ENCODE measurements at places on chromosomes 5 and 9. TPM values are rescaled to one million over a fixed set of nuclear protein-coding genes. Genes with fewer than 3 reads are reported as not detected.

The PCDHB6 gene
- 0.49 TPM for total RNA-seq

The PCDHB12 gene
- total RNA-seq, result 2.6 TPM

The SPINK9 gene
- not detected for total RNA-seq

The INSYN2B gene
- 70.7 TPM for total RNA-seq

The OCLN gene
- 24.4 TPM for total RNA-seq

The ENTREP1 gene
- not detected for total RNA-seq

The TCF7 gene
- total RNA-seq, result 5.2 TPM

The ARSI gene
- total RNA-seq, result 32.7 TPM

The WHRN gene
- 1.8 TPM for total RNA-seq

The PCDHGA4 gene
- 0.17 TPM for total RNA-seq

The ZNF474 gene
- not detected for total RNA-seq

The PCDHB10 gene
- total RNA-seq, result 1.3 TPM

The APBB3 gene
- total RNA-seq, result 0.54 TPM
